ENCODE measurements at places on chromosomes 6 and 20.

DNA sequence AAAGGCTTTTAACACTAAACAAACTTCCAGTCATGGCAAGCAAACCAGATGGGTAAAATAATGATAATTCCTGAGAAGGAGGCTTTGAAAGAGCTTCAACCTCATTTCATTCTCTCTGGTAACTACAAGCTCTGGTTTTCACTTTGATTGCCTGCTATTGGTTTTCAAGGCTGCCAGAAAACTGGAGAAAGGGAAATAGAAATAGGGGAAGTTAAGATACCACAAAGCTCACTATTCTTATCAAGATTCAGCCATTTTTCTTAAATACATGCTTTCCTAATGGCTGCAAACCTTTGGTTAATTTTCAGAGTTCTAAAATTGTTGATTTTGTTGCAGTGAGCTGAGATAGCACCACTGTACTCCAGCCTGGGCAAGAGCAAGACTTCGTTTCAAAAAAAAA lies 42.5 kb upstream of the NELFCD start:
- DNase-seq: no peak

GRCh38 chr6:169880516-169880915 lies 129.1 kb downstream of the ERMARD start:
- no peak for DNase-seq

DNA sequence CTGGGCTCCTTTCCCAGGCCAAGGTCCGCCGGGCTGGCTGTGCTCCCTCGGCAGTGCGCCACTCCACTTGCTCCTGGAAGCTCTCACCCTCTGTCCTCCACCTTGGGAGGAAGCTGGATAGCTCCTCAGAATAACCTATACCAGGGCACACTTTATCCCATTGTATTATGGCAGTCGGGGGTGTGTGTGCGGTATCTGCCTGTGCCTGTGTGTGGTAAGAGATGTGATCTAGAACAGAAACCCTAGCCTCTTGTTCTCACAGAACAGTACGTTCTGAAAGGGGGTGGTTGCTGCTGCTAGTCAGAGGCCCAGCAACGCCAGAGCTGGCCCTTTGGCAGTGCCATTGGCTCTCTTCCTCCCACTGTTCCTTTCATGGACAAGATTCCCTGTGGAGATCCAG lies 168.4 kb downstream of the TBXT start:
- DNase-seq: no peak

DNA sequence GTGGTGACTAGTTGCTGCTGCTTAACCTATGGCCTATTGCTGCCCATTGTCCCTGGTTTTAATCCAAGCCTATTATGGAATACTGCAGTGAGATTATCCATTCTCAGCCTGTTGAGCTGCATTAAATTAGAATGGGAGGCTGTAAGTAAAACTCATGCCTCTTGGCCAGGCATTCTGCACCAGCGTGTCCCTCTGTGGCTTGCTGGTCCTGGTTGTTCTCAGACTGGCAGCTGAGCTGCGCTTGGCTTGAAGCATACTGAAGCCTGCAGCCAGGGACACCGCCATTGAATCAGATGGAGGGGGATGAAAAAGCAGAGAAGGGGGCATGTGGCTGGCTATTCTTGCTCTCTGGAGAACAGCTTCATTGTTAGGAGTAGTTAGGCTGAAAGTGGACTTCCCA lies 15.6 kb downstream of the LRRN4 start:
- DNase-seq: no peak

DNA sequence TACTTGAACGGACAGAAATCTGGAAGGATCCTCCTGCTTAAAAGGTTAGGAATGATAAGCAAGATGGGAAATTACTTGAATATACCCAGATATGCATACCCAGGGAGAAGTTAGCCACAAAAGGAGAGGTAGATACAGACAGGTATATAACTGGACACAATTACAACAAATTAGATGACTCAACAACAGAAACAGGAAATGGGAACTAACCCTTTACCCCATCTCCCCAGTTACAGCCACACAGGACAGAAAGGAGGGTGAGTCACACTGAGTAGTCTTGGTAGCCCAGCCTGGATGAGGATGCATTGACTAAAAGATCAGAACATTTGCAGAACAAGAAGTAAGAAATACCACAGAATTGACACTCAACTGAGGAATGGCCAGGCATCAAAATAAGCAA lies 61.2 kb downstream of the C6orf52 start:
- DNase-seq: peak; percentile 7

Measured in CD4-positive, alpha-beta T cell treated with Interleukin-2 at 100 ng/mL for 4 hours (primary cell).